ENCODE measurements at places on chromosomes 3 and 15.

- no peak for DNase-seq
Measured at GRCh38 chr3:123092243-123092642, 25.4 kb downstream of the PDIA5 start.

- no peak for DNase-seq
Measured at GRCh38 chr3:132401255-132401654, 16.0 kb upstream of the DNAJC13 start.

- DNase-seq: no peak
Measured at GRCh38 chr3:119018690-119019463, 15.8 kb downstream of the IGSF11 start.

- no peak for DNase-seq
Measured at GRCh38 chr3:118526758-118527513, 507.7 kb downstream of the IGSF11 start.

- no peak for DNase-seq
Measured at GRCh38 chr3:24149032-24149431, 203.9 kb downstream of the NR1D2 start.

GRCh38 chr3:134161898-134162615, 88.6 kb downstream of the RYK start:
- no peak for DNase-seq

GRCh38 chr15:76776480-76776879, 128.7 kb downstream of the SCAPER start:
- no peak for DNase-seq

DNA sequence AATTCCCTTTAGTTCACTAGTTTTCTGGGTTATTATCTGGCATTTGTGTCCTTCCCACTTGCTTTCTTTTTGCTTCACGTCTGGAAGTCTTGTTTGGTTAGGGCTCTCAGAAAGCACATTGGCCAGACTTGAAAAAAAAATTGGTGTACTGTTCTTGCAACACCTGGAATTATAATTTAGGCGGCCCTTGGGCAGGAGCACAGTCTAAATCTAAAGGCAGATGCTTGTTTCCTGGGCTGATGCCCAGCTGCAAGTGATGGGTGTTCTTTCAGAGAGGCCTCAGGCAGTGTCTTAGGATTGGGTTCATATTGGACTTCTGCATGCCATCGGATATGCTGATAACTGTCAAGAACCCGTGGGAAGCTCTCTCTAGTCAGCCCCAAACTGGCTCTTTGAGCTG, 521.5 kb downstream of the PDCD6IP start:
- no peak for DNase-seq

Data from NCI-H187 (cell line).